ENCODE measurements at places on chromosomes 5 and 9. TPM values are rescaled to one million over a fixed set of nuclear protein-coding genes. Genes with fewer than 3 reads are reported as not detected.

DNA sequence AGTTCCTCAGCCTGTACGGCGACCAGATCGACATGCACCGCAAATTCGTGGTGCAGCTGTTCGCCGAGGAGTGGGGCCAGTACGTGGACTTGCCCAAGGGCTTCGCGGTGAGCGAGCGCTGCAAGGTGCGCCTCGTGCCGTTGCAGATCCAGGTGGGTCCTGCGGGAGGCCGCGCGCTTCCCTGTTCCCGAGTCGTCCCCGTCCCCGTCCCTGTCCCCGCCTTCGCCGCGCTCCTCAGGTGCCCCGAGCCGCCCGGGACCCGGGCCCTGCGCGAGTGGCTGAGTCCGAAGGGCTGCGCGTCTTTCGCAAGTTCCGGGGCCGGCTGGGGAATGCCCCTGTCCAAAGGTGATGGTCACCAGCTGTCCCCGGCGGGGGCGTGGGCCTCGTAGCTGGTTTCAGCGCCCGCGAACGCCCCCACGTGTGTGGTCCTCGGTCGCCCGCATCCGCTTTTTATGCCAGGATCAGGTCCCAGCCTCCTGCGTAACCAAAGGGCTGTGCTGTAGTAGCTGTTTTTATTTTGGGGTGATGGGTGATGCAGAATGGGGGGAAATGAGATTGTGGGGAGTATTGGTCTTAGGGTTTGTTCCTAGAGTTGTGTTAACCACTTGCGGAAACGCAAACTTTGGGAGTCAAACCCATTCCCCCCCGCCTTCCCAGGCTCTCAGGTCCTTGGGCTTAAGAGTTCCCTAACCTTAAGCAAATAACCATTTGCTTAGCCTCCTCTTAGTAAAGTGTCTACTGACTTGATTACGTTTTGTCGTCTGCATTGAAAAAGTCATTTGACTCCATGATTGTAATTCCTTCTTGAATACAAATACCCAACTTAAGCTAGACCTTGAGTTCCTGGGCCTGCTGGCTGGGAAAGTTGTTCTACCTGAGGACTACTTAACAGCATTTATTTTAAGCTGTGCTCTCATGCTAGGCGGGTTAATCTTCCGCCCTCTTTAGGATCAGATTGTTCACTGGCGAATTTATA lies 663 bp downstream of the ISOC1 start:
- DNase-seq = peak; percentile 35

GRCh38 chr9:109107402-109108240 lies 12.1 kb downstream of the TMEM245 start:
- DNase-seq = peak; percentile 49

DNA sequence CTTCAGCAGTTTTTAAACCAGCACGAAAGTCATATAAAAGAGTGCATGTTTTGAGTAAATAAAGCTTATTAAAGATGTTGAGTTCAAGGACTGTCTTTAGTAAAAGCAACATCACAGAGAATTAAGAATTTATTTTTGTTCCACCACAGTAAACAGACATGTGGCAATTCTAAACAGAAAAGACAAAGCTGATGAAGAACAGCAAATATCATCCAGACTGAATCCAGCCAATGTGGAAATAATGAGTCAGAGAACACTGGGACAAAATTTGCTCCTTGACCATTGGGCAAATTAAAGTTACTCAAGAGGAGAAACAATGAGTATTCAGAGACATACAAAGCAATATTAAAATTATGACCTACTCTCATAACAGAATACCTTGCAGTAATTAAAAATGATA lies 28.8 kb downstream of the OR2K2 start:
- DNase-seq = peak; percentile 2

GRCh38 chr5:133287500-133287899 lies 235.7 kb downstream of the HSPA4 start:
- DNase-seq = peak; percentile 76

DNA sequence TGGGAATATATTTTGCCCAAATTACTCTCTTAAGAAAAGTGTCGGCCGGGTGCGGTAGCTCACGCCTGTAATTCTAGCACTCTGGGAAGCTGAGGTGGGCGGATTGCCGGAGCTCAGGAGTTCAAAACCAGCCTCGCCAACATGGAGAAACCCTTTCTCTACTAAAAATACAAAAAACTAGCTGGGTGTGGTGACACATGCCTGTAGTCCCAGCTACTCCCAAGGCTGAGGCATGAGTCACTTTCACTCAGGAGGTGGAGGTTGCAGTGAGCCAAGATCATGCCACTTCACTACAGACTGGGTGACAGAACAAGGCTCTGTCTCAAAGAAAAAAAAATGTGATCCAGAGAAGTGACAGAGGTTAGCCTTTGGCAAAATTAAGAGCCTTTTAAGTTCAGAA lies 26.4 kb upstream of the TMEM171 start:
- DNase-seq = peak; percentile 67

DNA sequence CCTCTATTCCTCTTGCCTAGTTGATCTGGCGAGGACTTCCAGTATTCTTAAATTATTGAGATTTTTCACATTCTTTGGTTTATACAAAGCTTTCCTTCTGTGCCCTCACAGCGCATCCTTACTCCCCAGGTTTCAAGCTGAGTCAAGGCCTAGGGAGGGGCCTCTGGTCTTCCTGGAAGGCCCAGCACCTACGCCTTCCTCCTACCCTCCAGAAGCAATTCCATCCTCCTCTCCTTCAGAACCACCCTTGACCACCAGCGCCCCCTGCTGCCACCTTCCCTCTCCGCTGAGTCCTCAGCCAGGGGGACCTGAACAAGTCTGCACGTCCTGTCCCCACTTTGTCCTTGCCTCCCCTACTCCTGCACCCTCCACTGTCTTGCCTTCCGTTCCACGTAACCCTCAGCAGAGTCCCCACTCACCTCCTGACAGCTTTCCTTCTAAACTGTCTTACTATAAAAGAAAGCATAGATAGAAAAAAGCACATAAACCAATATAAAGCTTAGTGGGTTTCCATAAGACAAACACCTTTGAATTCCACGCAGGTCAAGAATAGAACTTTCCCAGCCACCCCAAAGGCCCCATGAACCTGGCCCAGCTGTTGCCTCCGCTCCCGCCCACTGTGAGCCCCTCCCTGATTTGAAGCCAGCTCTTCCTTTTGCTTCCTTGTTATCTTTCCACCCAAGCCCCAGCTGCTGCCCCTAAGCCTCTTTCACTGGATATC lies 63.0 kb upstream of the CTSL start:
- DNase-seq = peak; percentile 77

DNA sequence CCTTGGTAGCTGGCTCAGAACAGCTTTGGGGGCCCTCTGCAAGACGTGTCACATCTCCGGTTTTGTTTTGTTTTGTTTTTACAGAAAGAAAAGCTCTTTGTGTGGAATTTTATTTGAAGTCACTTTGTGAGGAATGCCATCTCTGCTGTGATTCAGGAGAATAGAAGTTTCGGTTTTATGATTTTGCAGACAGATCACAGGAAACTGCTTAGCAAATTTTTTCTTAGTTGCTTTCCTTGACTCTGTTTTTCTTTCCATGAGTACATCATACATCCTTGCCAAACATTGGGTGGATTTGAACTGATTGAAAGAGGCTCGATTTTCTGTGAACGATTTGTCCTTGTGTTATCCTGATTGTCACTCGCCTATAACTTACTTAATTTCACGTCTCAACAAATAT lies 5.1 kb downstream of the SEMA5A start:
- DNase-seq = no peak

- DNase-seq = no peak
Measured at GRCh38 chr9:73155968-73156864, 4.6 kb downstream of the ANXA1 start.

DNA sequence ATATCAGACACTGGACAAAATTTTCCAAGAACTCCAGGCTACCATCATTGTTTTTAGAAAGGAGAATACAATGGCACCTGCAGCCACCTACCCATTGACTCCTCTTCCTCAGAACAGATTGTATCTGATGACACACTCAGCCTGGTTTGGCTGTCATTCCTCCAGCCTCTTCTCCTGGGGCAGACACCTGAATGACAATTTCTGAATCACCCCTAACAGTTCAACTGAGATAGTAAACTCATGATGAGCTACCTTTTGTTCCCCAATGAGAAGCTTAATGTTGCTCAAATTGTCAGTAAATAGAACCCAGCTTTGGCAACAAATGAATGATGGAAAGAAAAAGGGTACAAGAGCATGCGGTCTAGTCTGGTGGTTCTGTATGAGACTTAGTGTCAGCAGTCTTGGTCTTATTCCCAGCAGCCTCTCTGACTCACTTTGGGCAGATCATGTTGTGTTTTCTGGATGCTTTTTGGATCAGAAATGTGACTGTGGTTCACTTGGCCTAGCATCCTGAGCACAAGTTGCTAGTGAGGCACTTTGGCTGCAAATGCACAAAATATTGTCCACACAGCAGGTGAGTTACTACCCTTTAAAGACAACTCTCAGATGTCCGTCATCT lies 78.3 kb downstream of the MAMDC2 start:
- no peak for DNase-seq

- no peak for DNase-seq
Measured at GRCh38 chr9:106417685-106418084, 445.3 kb upstream of the ZNF462 start.

DNA sequence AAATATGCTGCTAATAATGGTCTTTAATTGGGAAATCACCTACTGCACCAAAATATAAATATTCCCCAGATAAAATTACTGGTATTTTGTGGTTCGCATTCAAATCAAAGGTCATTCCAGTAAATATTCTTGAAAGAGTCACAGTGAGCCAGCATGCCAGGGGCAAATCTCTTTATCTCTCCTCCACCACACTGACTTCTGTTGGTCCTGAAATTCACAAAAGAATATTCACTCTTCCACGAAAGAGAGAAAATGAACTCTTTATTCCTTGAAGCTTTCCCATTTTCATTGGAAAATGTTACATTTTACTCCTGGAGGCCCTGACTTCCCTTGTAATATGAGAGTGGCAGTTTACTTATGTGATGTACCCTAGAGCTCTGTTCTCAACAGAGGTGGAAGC lies 39.7 kb downstream of the ZNF366 start:
- DNase-seq = no peak

GRCh38 chr5:78821536-78822021 lies 163.5 kb downstream of the ARSB start:
- no peak for DNase-seq

DNA sequence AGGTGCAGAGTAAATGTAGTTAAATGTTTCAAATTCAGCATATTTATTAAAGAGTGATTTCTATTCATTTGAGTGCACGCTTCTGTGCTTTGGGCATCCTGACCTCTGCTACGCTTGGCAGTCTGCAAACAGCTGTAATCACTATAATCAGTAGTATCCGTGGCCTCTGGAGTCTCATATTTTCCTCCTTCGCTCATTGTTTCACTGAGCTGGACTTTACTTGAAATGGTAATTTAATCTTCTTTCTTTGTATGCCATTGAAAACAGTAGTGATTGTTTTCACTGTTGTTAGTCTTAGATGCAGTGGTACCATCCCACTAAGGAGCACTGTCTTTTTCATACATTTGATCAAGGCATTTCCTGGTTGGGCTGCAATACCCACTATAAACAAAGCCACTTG lies 43.5 kb upstream of the CAVIN4 start:
- DNase-seq = no peak

DNA sequence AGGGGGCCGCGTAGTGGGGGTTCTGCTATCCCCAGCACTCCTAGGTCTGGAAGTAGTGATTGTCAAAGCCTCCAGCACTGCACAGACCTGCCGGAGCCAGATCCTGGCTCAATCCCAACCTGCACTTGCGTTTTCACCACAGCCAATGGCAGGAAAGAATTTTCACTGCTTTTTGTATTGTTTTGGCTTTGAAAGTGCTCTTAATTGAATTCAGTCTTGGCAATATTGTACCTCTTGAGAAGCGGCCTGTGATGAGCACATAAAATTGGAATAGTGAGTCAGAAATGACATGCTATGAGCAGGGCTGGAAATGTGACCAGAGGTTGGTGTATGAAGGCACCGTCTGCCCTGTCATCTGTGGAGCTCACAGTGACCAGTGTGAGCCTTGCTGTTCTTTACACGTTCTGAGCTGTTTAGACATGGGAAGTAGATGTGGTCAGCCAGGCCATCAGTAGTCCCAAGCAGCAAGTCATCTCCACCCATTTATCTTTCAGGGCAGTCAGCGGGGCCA lies 41.5 kb downstream of the SECISBP2 start:
- peak; percentile 50 for DNase-seq

GRCh38 chr9:131330814-131331600 lies 41.5 kb downstream of the PLPP7 start:
- DNase-seq = peak; percentile 19

GRCh38 chr9:116459576-116459975 lies 227.5 kb upstream of the TRIM32 start:
- DNase-seq = no peak

GRCh38 chr5:149210225-149210624 lies 61.4 kb upstream of the AFAP1L1 start:
- peak; percentile 91 for DNase-seq

GRCh38 chr5:92687821-92688722 lies 892.9 kb downstream of the NR2F1-AS1 start:
- peak; percentile 50 for DNase-seq

GRCh38 chr9:12785260-12785770 lies 10.5 kb downstream of the LURAP1L start:
- no peak for DNase-seq

DNA sequence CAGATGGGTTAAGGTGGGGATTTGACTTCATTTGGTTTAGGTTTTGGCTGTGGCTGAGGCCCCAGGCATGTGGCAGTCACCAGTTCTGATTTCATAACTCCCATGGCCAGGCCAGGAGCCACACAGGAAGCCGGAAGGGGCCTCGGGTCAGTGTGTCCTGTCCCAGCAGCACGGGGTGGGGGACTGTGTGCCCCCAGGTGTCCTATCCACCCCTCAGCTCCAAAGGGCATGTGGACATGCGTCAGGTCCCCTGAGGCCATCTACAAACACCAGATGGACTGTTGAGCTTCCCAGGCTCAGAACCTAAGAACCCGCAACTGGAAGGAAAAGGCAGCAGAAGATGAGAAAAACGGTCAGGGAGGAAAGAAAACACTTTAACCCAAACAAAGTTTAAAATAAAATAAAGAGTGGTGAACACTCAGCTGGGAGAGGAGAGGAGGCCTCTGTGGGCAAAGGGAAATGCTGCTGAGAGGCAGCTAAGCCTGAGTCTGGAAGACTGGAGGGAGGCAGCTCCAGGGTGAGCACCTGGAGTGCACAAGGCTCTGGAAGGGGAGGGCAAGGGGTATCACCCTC lies 260.8 kb downstream of the AUH start:
- DNase-seq = no peak

- no peak for DNase-seq
Measured at GRCh38 chr5:39947657-39948056, 522.9 kb upstream of the DAB2 start.

GRCh38 chr5:76314643-76315042 lies 88.4 kb upstream of the IQGAP2 start:
- no peak for DNase-seq

- DNase-seq = no peak
Measured at GRCh38 chr9:73738741-73739530, 587.3 kb downstream of the ANXA1 start.

DNA sequence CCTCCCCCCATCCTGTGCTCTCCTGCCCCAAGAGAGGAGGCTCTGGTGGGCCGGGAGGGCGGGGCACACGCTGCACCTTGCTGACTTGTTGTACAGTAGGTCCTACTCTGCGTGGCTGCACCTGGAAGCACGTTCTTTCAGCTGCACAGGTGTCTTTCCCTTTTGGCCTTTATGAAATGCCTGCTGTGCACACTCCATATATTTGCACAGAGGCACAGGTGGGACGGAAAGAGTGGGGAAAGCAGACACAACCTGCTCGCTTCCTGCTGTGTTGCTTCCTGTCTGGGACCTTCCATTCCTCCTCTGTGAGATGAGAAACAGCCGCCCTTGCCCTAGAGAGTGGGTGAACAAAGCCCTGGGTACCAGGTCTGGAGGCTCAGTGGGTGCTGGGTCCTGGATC lies 4.8 kb downstream of the USP20 start:
- DNase-seq = no peak

The GRM6 gene
- total RNA-seq = not detected

The TMEM171 gene
- 0.40 TPM for total RNA-seq

The CCDC171 gene
- 0.44 TPM for total RNA-seq

The LCN1 gene
- not detected for total RNA-seq

The IFNB1 gene
- not detected for total RNA-seq

The CACNA1B gene
- under 0.01 TPM for total RNA-seq
